ENCODE measurements at places on chromosomes 2 and 18.

GRCh38 chr2:176851889-176852483 is 360.6 kb upstream of the HNRNPA3 start:
- no peak for DNase-seq

GRCh38 chr2:170996316-170996715 is 67.3 kb downstream of the GORASP2 start:
- no peak for DNase-seq

DNA sequence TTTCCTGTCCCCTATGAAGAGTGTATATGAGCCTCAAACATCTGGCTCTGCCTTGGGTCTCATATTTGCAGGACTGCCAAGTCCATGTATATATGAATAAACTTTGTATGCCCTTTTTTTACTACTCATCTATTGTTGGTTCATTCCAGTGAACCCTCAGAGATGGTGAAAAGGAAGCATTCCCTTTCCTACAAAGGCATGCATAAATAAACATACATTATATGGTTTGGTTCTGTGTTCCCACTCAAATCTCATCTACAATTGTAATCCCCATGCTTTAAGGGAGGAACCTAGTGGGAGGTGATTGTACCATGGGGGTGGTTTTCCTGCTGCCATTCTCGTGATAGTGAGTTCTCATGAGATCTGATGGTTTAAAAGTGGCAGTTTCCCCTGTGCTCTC is 534.2 kb downstream of the SPAG16 start:
- no peak for DNase-seq

DNA sequence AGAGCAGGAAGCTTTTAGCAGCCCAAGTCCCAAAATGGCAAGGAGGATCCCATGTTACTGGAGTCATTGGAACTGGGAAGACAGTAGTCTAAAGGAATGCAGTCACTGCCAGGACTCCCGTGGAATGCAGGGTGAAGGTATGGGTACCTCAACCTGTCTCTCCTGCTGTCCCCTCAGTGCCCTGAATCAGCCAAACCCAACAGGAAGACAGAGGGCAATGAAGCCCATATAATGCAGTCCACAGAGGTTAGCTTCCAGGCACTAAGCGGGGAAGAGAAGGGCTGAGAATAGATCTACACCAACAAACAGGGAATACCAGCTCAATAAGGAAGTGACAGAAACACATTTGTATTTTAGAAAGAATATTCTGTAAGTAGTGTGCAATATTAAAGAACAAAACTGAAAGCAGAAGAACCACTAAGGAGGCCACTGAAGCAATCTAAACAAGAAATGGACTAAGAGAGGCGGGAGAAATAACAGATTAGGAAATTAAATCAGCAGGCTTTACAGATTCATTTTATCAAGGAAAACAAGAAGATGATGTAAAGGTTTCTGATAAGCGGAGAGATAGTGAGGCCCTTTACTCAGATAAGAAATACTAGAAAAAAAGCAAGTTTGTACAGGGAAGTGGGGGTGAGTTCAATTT is 8.3 kb downstream of the NEMP2 start:
- no peak for DNase-seq

DNA sequence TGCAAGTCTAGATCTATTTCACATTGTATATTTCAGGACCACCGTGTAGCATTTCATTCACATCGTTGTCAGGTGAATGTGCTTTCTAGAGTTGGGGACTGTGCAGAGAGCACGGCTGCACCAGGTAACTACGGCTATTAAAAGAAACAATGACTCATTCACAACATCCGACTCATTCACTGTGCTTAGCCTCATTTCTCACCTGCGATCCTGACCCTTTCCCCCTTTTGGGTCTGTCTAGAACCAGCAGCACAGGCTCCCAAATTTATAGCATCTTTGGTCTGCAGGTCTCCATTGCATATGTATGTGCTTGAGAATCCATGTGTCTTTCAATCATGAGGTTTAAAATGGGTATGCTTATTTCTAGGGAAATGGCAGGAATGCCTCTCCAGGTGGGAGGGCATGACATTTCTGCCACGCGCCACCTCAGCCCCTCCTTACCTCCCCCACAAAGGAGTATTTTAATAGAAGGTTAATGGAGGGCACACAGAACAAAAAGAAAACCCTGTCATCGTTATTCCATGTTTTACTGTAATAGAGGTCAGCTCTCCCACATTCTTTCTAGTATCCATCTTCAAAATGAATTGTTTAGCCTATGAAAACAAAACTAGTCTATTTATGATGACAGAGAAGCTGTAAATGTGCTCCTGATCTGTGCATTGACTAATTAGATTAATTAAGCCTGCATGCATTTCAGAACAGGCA is 246.7 kb upstream of the EPHA4 start:
- DNase-seq, result no peak

DNA sequence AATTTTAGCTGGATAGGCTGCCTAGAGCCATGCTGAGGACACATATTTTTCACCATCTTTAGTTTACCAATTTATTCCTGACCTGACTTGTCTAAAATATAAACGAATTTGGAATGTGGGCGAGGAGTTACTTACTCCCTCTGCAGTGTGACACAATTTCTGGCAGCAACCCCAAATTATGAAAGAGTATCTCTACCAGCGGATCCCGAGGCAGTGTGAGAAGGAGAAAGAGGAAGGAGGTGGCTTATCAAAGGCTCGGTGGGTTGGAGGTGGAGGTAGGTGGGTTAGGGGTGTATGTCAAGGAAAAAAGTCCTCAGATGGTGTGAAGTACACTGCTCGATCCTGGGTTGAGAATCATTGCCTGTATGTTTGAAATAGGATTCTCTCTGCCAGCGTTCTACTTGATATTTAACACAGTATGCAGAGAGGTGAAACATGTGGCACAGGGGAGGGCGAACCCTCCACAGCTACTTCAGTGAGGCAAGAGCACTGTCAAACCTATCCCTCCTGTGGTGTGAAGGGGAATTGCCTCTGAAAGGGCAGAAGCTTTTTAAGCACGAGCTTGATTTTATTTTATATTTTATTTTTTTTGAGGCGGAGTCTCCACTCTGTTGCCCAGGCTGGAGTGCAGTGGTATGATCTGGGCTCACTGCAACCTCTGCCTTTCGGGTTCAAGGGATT is 76.0 kb downstream of the RFTN2 start:
- no peak for DNase-seq

DNA sequence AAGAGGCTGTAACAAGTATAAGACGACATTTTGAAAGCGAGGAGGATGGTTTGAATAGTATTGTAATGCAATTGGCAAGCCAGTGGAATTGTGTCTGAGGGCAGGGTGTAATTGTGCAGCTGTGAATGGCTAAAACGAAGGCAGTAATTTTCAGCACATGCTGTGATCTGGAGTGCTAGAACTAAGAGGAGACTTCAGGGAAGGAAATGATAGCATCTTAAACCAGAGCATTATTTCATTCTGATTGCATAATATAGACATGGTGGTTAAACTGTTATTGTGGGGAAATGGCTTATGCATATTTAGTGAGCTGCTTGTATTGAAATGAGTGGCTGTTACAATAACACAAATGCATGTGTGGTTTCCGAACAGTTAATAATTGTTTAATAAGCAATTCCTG is 36.3 kb downstream of the THSD7B start:
- no peak for DNase-seq

- no peak for DNase-seq
Measured at GRCh38 chr18:8412117-8412516, 197.1 kb upstream of the RAB12 start.

DNA sequence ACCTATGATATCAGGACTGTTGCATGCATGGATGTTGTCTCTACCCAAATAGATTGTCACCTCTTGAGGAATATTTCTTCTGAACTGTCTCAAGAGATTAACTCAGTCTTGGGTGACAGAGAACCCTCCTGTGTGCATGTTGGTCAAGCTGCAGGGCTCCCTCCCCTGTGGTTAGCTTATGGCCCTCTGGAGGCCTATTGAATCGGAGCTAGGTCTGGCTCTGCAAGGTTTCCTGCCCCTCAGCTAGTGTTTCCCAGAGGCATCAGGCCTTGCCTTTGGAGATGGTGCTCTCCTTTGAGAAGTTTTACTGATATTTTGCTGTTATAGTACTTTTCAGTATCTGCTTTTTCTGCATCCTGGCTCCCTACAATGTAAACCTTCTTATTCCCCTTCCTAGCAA is 769.2 kb upstream of the FAM98A start:
- no peak for DNase-seq

DNA sequence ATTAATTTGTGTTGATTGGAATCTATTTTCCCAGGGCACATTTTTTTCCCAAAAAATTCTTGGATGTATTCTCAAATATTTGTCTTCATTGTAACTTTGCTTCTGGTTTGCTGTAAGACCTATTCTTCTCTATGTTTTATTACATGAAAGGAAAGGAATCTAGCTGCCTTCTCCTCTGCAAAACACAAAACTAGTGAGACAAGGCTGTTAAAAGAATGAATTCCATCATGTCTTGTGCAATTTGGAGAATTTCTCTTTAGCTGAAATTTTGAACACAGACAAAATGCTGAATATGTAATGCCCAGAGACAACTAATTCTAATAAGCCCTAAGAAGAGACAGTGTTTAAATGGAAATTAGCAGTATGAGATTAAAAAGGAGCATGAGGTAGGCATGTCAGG is 275.9 kb downstream of the CDH20 start:
- no peak for DNase-seq

DNA sequence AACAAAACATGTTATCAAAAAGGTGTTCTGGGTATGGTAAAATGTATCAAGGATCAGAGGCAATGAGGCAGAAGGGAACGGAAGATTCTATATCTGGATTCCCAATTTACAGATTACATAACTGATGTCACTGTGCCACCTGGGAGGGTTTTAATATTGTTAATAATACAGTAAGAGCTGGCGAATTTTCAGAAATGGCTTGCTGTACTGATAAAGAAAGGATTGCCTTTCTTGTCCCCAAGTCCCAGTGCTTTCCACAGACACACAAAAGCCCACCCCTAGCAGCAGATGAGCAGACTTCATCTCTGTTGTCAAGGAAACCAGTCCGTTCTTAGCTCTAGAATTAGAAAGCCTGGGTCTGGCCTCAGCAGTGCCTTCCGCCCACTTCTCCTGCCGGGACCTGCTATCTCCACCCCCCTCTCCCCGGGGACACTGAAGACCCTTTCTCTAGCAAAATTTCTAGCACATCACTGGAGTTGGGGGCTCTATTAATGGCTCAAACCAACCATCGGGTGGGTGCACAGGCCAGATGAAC is 34.3 kb downstream of the ADD2 start:
- no peak for DNase-seq

GRCh38 chr2:166091439-166091838 is 36.4 kb downstream of the SCN1A start:
- no peak for DNase-seq

DNA sequence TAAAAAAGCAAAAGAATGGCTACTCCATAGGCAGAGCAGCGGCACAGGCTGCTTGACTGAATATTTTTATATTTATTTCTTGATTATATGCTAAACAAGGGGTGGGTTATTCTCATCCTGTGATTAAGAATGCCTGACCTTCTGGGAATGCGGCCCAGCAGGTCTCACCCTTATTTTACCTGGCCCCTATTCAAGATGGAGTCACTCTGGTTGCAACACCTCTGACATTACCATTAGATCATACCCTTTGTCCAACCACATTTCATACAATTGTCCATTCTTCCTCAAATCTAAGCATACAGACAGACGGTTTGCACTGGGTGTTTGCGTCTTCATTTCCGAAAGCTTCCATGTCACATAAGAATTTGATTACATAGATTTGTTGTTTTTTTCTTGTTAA is 168.2 kb downstream of the GALNT1 start:
- DNase-seq, result no peak

- no peak for DNase-seq
Measured at GRCh38 chr18:12085786-12086185, 7.9 kb upstream of the ANKRD62 start.

DNA sequence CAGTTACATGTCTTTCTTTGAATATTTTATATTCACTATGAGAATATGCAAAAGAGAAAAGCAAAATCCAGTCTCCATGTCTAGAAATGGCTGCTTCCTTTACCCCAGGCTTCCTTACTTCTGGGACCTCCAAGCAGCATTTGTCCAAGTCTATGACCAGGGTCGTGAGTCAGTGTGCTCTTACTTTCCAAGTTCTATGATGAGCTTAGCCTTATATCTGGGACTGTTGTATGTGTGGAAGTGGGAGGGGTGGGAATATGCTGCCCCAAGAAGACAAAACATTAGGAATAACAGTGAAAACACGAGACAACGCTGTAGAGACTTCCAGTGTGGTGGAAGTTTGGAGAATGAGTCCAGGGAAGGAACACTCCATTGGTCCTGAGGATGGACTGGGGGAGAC is 21.2 kb upstream of the CHRNA1 start:
- no peak for DNase-seq

DNA sequence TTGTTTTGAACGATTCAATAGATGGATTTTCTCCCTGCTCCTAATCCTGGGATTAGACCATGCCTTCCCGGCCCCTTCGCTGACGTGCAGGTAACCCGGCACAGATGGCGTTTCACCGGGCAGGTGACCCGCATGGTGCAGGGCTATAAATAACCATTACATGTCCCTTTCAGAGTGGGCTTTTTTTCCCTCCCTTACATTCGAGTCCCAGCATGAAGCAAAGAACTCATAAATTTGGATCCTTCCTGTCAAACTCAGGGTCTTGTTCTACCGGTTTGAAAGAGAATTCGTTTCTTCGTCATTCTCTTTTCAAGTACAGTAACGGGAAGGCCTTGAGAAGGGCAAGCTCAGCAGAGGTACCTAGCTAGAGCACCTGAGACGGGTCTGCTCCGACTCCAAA is 46.1 kb downstream of the EDAR start:
- DNase-seq, result no peak
